ENCODE measurements at places on chromosomes 2 and 18. TPM values are rescaled to one million over a fixed set of nuclear protein-coding genes. Genes with fewer than 3 reads are reported as not detected.

DNA sequence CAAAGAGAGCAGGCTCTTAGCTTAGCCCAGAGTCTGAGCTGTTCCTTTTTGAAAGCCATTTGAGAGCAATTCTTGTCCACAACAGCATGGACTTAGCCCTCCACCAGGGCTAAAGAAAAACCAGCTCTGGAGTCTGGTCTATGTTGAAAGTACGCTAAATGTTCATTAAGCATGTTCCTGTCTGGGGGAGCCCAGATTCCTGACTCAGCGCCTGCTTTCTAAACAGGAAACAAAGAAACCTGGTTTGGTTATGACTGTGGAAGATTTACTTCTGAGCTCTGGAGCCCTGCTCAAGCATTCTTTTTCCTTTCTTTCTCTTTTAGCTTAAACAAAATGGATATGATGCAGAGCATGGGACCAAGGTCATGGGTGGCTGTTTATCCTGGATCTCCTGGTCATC lies 279.8 kb downstream of the RBM43 start:
- peak; percentile 58 for DNase-seq

DNA sequence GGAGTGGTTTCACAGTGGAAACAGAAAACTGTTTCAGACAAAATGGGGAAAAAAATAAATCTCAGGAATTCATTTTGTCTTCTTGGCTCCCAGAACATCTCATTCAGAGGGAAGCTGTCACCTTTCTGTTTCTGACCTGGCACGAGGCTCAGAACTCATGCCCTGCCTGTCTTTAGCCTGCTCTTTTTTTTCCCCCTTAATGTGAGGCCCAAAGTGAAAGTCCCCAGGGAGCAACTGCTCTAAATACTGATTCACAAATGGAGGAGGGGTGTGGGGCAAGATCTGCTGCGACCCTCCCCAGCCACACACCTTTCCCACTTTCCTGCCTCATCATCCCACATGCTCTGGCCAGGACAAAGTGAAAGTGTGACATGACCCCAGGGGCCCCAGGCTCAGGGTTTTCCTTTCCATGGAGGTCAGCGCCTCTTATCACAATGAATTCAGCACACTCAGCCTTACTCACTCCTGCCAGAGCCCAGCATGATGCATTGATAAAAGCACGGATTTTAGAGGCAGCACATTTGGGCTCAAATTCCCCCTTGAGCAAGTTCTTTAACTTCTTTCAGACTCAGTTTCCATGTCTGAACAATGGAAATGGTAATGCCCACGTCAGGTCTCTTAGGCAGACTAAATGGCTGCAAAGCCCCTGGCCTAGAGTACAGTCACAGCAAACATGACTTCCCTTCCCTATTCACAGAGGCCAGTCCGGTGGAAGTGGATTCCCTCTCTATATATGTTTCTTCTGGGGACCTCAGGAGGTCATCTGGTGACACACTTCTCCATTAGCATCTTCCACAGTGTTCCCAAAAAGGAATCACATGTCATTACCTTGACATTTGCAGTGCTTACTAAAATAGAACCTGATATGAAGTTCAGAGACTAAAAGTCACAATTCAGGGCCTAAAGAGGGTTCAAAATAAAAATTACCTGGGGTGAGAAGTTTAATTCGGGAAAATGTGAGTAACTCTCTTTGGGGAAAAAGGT lies 55.3 kb upstream of the TMEM163 start:
- DNase-seq, result peak; percentile 39

DNA sequence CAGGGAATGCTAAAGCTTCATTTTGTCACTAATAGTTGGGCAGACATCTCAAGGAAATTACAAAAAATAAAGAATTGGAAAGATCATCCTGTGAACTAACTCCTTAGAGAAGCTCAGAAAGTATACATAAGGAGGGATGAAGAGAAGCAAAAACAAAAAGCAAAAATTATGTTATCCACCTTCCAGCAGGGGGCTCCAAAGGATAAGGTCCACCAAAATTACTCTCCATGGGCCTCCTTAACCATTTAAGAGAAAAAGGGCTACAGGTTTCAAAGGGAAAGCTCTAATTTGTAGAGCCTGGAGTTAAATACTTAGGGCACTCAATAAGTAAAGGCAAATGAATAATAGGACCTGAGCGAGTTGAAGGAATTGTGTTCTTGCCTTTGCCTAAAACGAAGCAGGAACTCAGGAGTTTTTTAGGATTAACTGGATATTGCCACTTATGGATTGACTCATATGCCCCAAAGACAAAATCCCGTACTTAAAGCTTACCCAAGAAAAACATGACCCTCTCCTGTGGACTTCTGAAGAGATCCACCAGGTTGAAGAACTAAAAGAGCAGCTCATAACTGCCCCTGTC lies 1167.9 kb downstream of the DSC3 start:
- peak; percentile 46 for DNase-seq

DNA sequence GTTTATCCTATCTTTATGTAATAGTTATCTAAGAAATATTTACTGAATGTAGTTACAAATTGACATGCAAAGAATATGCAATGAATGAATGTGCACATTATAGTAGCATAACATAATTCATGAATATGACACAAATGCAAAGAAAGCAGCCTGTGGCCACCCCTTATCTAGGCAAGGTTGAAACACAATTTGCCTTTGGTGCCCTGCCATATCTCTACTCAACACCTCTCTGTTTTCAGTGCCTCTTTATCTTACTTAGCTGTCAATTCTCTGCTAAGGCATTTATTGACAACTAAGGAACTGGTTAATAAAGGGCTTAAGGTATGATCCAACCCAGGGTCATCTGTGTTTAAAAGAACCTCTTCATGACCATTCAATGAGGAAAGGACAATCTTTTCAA lies 18.9 kb downstream of the REV1 start:
- DNase-seq, result no peak

CYRIA gene
- 0.02 TPM for total RNA-seq

All from M059J (cell line).